ENCODE measurements at places on chromosomes 11 and 22.

DNA sequence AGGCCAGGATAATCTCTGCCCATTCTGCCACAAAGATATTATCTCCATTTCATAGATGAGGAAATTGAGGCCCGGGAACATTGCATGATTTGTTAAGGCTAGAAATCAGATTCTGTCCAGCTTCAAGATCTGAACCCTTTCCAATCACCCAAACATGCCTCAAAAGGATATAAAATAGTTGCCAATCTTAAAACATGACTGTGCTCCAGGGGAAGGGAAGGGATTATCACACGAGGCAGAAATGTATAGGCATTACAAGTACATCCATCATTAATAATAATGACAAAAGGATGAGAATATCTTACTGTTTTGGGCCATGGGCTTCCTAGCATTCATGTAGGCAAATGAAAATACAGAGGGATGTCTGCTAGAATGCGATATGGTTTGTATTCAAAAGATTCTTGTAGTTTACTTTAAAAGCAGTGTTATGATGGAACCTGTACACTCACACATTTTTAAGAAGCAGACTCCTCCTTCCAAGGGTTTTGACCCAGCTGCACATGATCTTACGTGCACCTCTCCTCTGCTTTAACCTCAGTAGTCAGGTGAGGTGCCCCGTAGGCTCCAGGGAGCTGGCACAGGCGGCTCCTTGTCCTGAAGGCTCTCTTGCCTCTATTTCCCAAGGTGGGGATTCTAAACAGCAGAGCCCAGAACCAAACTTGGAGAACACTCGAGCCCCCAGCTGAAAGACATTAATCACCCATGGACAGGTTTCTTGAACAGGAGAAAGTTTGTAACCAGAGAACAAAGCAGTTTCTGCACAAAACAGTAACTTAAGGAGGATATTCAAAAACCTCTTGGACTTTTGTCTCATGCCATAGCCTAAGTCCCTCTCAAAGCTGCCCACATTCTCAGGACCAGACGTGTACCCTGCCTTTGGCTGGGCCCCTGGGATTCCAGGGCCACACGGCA, 36.0 kb downstream of the PARVA start:
- DNase-seq: no peak

DNA sequence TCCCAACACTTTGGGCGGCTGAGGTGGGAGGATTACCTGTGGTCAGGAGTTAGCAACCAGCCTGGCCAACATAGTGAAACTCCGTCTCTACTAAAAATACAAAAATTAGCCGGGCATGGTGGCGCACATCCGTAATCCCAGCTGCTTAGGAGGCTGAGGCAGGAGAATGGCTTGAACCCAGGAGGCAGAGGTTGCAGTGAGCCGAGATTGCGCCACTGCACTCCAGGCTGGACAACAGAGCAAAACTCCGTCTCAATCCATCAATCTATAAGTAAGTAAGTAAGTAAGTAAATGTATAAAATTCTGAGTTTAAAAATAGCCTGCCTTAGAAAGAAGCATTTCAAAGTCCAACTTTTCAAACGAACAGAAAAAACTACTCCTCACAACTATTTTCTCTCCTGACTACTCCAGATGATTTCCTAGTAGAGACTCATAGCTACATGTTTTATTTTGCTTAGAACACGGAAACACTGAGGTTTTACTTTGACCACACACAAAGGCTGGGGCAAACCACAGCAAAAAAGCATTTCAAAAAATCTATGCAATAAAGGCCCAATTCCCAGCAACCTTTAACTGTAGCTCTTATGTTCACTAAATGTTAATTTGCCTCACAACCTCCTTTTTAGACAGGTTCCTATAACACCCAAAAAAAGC, 16.3 kb downstream of the SPTY2D1 start:
- no peak for DNase-seq

DNA sequence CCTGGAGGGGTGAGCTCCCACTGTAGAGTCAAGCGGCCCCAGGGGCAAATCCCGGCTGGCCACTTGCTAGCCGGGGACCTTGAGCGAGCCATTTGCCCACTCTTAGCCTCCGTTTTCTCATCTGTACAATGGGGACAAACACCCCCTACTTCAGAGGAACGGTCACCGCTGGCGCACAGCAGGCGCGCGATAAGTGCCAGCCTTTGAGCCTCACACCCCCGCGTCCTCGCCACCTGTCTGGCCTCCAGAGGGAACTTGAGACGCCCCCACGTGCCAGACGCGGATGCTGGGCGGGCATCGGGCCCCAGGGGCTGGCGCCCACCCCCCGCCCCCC, 72.6 kb upstream of the TCF20 start:
- no peak for DNase-seq

DNA sequence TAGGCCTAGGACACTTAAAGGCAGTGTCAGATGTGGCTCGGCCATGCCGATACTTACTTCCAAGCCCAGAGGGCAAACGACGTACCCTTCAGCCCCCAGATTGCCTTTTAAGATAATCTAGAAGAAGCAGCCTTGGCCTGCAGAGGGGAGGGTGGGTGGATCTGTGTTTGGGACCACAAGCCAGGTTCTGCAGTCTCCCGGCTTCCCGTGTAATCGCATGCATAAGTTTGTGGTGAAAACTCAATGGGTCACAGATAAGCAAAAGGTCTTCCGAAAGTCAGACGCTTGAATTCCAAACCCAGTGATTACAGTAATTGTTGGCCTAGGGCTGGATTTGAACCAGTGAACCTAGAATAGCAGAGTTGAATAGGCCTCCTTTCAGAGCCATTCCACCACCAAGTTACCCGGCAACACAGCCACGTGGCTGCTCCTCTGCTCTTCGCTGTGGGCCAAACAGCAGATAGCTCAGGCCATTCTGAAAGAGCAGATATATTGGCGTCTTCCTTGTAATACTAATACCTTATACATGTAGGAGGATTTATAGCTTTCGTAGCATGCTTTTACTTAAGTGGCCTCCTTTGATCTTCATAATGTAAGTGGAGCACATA, 170.8 kb upstream of the CADM1 start:
- DNase-seq: no peak

DNA sequence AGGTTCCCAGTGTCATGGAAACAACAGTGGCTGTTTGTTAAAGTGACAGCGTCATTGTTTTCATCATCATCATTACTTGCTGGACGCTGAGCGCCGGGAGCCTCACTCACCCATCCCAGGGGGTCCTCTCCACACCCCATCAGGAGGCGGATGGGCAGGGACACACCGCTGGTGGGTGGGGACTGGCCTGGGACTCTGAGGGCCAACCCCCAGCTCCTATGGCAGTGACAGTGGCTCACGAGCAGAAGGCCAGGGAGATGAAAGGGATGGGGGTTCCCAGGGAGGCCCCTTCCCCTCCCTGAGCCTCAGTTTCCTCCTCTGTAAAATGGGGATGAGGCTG, 76.6 kb upstream of the PRR5 start:
- no peak for DNase-seq

DNA sequence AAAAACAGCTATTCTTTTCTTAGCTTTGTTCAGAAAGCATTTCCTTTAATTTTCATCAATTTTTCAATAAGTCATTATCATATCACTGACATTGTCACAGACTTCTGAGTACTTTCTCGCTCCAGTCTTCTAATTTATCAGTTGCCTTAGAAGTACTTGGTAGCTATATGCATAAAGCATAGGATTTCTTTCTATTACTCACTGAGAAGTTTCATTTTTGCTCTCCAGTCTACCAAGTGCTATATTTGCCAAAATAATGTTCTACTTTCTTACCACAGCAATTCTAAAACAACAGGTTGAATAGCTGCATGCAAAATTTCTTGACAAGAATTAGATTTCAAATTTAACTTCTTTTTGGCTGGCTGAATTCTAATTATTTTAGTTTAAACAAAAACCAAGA, 116.3 kb downstream of the STK33 start:
- no peak for DNase-seq

DNA sequence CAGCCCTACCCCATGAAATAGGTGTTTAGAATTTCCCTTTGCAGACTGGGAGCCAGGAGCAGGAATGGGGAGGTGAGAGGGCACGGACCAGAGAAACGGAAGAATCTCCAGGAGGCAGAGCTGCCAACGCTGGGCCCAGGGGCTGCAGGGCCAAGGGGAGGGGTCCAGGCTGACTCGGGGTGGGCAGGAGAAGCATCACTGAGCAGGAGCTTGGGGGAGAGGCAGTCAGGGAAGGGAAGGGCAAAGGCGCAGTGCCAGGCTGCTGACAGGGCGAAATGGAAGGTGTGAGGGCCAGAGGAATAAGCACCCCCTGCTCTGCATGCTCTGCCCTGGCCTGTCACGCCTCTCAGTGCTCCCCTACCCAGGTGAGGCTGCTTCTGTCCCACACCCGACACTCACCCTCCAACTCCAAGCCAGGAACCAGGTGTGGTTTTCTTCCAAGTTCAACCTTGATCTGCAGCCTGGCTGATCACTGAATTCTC, 14.5 kb downstream of the LRRC32 start:
- DNase-seq: no peak

GRCh38 chr11:104881117-104881794, 17.0 kb downstream of the CASP12 start:
- no peak for DNase-seq

DNA sequence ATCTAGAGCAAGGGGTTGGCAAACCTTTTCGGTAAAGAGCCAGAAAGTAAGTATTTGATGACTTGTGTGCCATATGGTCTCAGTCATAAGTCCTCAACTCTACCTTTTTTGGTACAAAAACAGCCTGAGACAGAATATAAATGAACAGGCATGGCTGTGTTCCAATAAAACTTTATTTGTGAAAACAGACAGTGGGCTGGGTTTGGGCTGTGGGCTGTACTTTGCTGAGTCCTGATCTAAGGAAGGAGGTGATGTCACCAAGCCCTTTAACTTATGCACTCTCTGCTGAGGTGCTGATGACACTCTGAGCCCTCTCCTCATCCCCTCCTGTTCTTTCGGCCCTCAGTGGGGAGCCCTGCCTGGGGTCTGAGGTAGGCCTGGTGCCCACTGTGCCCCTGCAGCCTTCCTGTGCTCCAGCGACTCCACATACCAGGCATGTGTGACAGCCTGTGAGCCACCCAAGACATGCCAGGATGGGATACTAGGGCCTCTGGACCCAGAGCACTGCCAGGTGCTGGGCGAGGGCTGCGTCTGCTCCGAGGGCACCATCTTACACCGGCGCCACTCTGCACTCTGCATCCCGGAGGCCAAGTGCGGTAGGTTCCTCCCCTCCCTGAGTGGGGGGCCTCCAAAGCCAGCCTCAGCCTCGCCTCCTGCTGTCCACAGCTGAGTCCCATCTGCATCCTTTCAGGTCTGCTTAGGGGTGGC, 85.9 kb upstream of the MYOD1 start:
- no peak for DNase-seq

DNA sequence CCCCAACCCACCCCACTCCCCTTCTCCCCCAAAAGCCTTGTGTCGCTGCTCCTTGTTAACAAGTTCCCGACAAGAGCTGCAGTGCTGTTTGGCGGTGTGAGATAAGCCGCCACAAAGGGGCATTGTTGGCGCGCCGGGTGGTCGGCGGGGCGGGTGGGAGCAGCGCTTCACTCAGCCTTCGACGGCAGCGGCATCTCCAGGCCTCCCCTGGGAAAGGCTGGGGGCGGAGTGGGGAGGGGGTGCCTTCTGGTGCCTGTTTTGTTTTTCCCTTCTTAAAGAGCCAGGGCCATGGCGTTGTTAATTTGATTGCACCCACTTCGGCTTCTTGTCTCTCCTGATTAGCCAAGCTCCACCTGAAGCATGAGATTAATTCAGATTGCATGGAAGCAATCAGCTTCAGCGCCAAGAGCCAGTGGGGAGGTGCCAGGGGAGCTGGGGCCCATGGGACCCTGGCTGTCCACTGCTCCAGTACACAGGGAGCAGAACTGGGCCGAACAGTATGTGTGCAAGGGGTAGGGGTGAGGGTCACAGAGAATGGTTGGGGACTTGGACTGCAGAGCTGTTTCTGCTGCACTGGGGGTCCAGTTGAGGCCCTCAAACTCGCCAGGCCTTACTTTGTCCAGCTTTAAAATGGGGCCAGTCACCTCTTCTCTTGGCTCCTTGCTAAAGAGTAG, 165.1 kb downstream of the CEP164 start:
- DNase-seq: no peak

All from urothelium cell line (cell line).